ENCODE measurements at places on chromosomes 3 and 15. TPM values are rescaled to one million over a fixed set of nuclear protein-coding genes. Genes with fewer than 3 reads are reported as not detected.

Gene GUCA1C
- total RNA-seq = not detected

Gene WDR53
- total RNA-seq = 13.5 TPM

GRCh38 chr3:53845103-53845880 lies 927 bp downstream of the CHDH start:
- DNase-seq = peak; percentile 77

DNA sequence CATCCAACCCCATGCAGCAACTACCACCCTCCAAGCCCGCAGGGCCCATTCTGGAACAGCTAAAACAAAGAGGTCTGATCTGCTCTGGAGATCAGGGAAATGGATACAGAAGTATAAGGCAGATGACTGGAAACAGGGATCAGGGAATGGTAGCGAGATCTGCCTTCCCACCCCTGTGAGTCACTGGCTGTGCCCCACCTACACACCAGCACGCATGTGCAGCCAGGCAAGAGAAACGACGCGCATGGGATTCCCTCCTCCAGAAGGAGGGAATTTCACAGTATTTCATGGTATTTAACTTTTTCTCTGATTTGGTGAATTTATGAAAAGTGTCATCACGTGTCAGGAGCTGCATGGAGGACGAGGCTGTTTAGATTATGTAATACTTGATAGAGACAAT lies 116.7 kb downstream of the ARRDC4 start:
- peak; percentile 71 for DNase-seq

Measured in sciatic nerve (tissue), 2 donors.